Right lung (tissue), 10 donors: ENCODE measurements at places on chromosomes 1 and 21. TPM values are rescaled to one million over a fixed set of nuclear protein-coding genes. Genes with fewer than 3 reads are reported as not detected.

GRCh38 chr1:230232371-230232771 is 165.3 kb downstream of the GALNT2 start:
- no peak for DNase-seq

- no peak for DNase-seq
Measured at GRCh38 chr1:209105701-209106100, 477.8 kb upstream of the CAMK1G start.

DNA sequence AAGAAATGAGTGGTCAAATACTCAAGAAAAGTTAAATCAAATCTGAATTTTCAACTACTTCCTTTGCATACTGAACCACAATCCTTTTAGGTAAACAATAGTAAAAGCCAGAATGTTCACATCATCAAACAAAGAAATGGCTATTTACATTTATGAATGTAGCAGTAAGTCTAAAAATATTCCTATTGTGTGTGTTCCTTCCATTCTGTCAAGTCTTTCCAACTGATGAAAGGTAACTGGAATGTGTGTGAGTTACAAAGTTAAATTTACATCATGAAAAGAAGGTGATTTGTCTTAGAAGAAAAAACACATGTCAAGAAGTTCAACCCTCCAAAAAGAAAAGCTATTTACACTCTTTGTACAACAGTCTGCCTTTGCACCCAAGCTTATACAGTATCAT is 203.1 kb downstream of the SIPA1L2 start:
- no peak for DNase-seq

- DNase-seq, result peak; percentile 43
Measured at GRCh38 chr1:156080241-156080862, 1.9 kb downstream of the MEX3A start.

- no peak for DNase-seq
Measured at GRCh38 chr1:203291201-203292096, 13.9 kb upstream of the BTG2 start.

DNA sequence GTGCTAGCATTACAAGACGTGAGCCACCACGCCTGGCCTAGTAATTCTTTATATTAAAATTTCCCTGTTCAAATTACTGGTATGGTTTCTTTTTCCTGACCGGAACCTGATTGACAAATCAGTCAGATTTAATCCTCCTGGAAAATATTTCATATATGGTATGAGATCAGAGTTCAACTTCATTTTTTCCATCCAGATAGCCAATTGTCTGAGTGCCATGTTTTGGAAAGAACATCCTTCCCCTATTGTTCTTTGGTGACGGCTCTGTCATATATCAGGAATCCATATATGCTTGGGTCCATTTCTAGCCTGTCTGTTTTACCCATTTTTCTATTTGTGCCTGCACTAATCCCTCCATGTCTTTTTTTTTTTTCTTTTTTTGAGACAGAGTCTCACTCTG is 39.1 kb upstream of the KLF17 start:
- no peak for DNase-seq

- DNase-seq, result no peak
Measured at GRCh38 chr21:19508844-19509243, 1105.3 kb upstream of the TMPRSS15 start.

DNA sequence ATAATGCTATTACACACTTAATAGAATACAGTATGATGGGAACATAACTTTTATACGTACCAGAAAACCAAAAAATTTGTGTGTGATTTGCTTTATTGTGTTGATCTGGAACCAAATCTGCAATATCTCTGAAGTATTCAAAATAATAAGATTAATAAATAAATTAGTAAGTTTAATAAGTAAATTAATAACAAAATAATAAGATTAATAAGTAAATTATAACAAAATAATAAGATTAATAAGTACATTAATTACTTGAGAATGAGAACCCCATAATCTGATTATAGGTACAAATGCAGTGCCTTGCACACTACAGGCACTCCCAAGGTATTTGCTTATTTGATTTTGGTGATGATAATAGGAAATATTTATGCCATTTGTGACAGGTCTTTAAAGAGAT is 267.4 kb downstream of the ZNF326 start:
- DNase-seq, result no peak

GRCh38 chr1:189027512-189027911 is 1450.2 kb downstream of the BRINP3 start:
- no peak for DNase-seq

DNA sequence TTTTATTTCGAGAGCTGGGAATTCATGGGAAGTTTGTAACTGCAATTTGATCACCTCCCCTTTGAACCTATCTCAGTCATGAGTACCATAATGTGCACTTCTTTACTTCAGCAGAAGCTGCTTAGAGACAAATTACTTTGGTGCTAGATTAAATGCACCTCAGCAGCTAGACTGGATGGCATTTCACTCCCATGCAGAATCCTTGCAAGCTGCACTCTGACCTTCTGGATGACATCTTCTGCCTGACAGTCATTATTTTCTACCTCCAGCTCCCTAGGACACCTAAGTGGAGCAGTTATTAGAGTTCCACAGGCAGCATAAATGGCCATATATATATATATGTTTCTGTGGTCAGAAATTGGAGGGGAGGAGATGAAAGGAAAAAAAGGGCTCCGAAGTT is 366.0 kb upstream of the TMPRSS15 start:
- no peak for DNase-seq

DNA sequence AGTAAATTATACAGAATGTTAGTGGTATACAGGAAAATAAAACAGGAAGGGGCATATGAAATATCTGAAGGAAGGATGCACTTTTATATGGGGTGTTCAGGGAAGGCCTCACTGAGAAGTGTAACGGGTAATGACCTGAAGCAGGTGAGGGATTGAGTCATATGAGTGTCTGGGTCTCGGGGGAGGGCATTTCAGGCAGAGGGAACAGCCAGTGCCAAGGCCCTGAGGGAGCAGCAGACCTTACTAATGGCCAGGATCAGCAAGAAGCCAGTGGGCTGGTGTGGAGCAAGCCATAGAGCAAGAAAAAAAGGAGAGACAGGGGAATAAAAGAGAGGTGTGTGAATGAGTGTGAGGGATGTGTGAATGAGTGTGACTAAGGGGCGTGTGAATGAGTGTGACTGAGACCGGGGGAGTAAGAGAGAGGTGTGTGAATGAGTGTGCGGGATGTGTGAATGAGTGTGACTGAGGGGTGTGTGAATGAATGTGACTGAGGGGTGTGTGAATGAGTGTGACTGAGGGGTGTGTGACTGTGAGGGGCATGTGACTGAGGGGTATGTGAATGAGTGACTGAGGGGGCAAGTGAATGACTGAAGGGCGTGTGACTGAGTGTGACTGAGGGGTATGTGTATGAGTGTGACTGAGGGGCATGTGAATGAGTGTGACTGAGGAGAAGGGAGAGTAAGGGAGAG is 107.2 kb downstream of the GLIS1 start:
- no peak for DNase-seq

GRCh38 chr1:55512466-55512865 is 297.3 kb upstream of the USP24 start:
- no peak for DNase-seq

- no peak for DNase-seq
Measured at GRCh38 chr1:172269644-172270043, 150.8 kb upstream of the C1orf105 start.

DNA sequence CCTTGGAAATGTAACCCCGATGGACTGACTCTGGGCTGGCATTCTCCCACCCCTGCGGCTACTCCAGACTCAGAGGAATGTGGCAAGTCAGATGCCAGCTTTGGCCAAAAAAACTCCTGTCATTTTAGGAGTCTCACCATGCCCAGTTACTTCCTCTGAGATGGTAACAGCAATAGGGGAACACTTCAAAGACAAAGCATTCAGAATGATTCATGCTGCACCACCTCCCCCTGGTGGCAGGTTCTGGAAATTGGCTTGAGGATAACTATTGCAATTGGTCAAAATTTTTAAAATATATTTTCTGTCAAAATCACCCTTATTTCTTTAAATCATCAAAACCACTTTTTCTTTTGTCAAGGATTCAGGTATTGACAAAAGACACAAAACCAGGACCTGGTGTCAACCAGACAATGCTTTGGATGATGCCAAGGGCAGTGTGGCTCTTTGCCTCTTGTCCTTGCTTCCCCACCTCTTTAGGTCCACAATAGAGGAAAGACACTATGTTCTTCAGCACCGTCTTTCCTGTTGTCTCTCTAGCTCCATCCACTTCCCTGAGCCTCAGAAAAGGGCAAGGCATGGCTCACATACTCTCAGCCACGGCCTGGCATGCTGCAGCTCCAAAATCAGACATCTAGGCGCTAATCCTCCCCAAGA is 9.9 kb upstream of the CDCA8 start:
- peak; percentile 47 for DNase-seq

GRCh38 chr21:29238053-29238966 is 60.4 kb upstream of the BACH1 start:
- DNase-seq, result no peak

GRCh38 chr1:67732750-67733151 is 47.8 kb downstream of the GADD45A start:
- DNase-seq, result no peak

GRCh38 chr1:7932524-7933138 is 8.0 kb downstream of the TNFRSF9 start:
- no peak for DNase-seq

BACE2 gene
- polyA plus RNA-seq, result 26.9 TPM

UMODL1 gene
- 0.35 TPM for polyA plus RNA-seq

NUDT17 gene
- 8.7 TPM for polyA plus RNA-seq

RCAN3 gene
- 7.6 TPM for polyA plus RNA-seq

TRAF5 gene
- 26.5 TPM for polyA plus RNA-seq

WNT3A gene
- 0.05 TPM for polyA plus RNA-seq

PGLYRP4 gene
- not detected for polyA plus RNA-seq

PTGFRN gene
- 64.0 TPM for polyA plus RNA-seq

CCDC30 gene
- polyA plus RNA-seq, result 14.5 TPM

PTPRC gene
- 7.0 TPM for polyA plus RNA-seq
